Stimulated activated CD4-positive, alpha-beta T cell treated with anti-CD3 and anti-CD28 coated beads, Interleukin-1b, Interleukin-23, amount 100 ng/mL, for 4 hours (primary cell): ENCODE measurements at places on chromosomes 3 and 15.

GRCh38 chr3:9409981-9410854 lies 12.8 kb downstream of the SETD5 start:
- no peak for DNase-seq

DNA sequence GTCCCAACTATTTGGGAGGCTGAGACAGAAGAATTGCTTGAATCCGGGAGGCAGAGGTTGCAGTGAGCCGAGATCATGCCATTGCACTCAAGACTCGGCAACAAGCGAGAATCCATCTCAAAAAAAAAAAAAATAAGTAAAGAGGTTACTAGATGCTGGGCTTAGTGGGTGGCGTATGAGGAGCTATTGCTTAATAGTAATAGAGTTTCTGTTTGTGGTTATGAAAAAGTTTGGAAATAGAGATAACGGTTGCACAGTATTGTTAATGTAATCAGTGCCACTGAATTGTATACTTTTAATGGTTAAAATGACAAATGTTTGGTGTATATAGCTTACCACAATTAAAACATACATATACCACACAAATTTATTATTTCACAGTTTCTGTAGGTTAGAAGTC lies 14.7 kb upstream of the HHATL start:
- no peak for DNase-seq

- no peak for DNase-seq
Observed at GRCh38 chr15:73176598-73176997, 124.3 kb downstream of the NEO1 start.

GRCh38 chr3:38533285-38533976 lies 37.3 kb downstream of the EXOG start:
- no peak for DNase-seq

DNA sequence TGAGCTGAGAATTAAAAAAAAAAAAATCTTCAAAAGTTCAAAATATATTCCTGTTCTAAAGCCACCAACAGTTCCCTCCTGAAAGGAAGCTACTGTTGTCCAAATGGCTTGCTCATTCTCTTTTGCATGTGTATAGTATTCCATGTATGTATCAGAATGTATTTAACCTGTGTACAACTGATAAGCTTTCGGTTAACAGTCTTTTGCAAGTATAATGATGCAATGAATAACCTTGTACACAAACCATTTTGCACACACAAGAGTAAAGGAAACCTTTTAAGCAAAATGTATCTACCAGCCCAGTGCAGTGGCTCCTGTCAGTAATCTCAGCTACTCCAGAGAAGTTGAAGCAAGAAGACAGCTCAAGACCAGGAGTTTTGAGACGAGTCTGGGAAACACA lies 32.6 kb downstream of the TOPBP1 start:
- DNase-seq, result no peak

- no peak for DNase-seq
Observed at GRCh38 chr15:85116925-85117646, 135.4 kb downstream of the PDE8A start.

GRCh38 chr15:54540721-54541120 lies 562.5 kb downstream of the UNC13C start:
- no peak for DNase-seq

GRCh38 chr3:37319784-37320183 lies 145.4 kb upstream of the LRRFIP2 start:
- no peak for DNase-seq

DNA sequence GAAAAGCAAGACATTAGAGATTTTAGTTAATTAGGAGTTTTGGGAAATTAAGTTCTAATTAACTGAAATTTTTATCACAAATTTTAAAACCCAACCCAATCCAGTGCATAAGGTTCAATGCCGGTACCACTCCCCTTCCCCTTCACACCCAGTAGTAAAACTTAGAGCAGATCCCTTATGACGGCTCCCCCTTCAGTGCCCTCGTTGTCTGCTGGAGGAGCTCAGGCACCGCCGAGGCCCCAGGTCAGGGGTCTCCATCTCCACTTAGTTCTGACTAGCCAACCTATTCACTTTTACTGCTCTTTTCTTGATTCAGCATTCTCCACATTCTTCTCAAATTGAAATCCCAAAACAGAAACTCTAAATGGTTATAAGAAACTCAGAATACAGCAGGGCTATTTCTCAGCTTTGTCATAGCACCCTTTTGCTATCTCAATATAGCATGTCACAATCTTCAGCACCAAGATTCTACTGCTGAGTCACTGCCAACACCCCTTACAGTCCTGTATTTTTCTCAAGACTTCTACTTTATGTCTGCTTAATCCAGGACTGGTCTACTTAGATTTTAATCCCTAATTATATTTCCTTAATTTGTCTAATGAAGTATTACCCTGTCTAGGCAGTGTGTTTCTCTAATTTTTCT lies 39.8 kb downstream of the TUBGCP4 start:
- no peak for DNase-seq

DNA sequence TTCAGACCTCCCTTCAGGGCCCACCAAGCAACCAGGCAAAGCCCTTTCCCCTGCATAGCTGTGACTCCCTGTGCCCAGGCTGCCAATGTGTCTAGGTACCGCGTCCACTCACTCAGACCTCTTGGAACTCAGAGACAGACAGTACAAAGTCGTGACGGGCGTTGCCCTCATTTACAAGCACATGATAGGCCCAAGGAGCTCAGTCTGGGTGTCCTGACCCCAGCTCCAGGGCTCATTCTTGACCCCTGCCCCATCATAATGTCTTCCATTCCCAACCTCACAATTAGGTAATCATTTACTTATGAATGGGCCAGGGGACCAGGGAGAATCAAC lies 56.0 kb downstream of the KLF13 start:
- DNase-seq, result no peak

DNA sequence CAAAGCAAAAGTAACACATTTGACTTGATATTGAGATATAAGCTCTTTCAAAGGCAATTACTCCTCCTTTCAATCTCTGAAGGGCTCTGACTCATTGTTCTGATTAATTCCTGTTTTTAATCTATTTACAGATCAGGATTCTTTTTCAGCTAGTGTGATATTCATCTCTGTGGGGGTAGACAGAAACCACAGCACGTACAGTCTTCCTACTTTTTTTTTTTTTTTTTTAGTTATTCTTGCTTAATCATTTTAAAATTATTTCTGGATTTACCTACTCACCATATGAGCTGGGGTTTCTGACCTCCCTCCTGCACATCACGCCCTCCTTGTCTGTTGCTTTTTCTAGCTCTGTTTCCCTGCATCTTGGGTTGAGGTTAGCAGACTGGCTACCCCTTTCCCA lies 1.4 kb downstream of the CNTN3 start:
- DNase-seq, result no peak

DNA sequence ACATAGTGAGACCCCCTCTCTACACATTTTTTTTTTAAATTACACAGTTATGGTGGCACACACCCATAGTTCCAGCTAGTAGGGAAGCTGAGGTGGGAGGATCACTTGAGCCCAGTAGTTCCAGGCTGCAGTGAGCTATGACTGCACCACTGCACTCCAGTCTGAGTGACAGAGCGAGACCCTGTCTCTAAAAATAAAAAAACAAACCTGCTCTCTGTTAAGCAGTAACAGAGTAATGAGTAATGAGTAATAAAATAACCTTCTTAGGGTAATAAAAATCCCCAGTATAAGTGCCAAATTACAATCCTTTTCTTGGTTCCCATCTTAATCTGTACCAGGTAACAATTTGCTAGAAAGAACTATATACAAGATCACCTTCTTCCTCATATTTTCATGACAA lies 65.9 kb upstream of the PLXND1 start:
- DNase-seq, result no peak

- DNase-seq, result no peak
Observed at GRCh38 chr3:82229397-82229796, 468.0 kb upstream of the GBE1 start.

- DNase-seq, result no peak
Observed at GRCh38 chr15:89074402-89075012, 13.7 kb upstream of the ABHD2 start.

DNA sequence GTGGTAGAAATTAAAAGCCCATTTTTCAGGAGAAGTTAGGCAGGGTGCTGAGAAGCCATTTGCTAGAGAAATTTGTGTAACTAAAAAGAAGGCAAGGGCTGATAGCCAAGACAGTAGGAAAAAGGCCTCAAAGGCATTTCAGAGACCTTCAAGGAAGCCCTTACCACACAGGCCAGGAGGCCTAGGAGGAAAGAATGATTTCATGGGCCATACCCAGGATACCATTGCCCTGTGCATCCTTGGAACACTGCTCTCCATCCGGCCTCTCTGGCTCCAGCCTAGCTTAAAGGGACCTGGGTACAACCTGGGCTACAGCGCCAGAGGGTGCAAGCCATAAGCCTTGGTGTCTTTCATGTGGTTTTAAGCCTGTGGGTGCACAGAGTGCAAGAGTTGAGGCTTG lies 193.6 kb upstream of the GRM7 start:
- DNase-seq, result no peak

GRCh38 chr3:179558742-179559364 lies 3.9 kb upstream of the ACTL6A start:
- DNase-seq, result no peak

DNA sequence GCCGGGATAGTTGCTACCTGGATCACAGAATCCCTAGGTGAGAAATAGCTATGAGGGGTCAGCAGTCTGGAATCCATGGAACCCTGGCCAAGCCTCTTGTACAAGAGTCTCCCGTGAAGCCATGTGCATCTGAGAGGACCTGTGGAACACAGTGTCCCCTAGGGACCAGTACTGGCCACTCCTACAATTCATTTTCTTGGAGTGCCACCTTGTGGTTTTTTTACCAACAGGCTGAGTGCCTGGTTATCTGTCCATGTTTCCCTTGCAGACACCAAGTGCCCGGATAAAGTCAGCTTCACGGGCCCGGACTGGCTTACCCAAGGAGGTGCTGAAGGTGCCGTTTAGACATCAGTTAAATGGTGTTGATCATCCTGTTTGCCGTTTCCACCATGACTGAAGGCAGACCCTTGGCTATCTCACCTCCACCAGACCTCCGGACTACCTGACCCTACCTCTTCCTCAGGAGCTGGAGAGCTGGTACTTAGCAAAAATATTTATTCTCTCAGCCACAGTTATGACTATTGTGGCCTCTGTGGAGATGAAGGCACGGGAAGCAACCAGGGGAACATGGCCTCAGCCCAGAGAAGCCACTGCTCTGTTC lies 93.9 kb downstream of the RBPMS2 start:
- DNase-seq, result no peak
